Fibroblast of villous mesenchyme (primary cell): ENCODE measurements at places on chromosomes 1 and 21. TPM values are rescaled to one million over a fixed set of nuclear protein-coding genes. Genes with fewer than 3 reads are reported as not detected.
A peak's percentile ranks its signal among the peaks of the same experiment; 100 is the strongest.

The FAM110D gene
- total RNA-seq, result under 0.01 TPM in 1 of 2 replicates, not detected in the other

The SPRR2A gene
- not detected in 2 replicates for total RNA-seq

- no peak for DNase-seq
Observed at GRCh38 chr1:23168079-23168444, 594 bp downstream of the LUZP1 start.

DNA sequence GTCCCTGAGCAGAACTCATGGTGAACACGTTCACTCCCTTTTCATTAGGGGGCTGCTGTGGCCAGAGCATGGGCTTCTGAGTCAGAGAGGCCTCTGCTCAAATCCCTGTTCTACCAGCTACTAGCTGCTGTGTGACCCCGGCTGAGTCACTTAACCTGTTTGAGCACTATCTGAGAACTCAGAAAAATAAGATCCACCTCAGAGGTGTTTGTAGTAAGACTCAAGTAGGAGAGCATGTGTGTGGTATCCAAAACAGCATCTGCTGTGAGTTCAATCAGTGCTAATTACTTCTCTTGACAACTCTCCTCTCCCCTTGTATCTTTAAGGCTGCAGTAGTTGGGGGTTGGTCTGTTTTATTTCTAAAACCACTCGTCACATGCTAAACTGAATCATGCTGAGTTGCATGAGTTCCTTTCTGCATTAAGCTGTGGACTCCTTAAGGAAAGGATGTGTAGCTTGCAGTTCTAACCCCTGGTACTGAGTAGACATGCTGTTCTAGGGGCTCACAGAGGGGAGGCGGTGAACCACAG lies 39.7 kb upstream of the JUN start:
- peak; percentile 93 for DNase-seq

DNA sequence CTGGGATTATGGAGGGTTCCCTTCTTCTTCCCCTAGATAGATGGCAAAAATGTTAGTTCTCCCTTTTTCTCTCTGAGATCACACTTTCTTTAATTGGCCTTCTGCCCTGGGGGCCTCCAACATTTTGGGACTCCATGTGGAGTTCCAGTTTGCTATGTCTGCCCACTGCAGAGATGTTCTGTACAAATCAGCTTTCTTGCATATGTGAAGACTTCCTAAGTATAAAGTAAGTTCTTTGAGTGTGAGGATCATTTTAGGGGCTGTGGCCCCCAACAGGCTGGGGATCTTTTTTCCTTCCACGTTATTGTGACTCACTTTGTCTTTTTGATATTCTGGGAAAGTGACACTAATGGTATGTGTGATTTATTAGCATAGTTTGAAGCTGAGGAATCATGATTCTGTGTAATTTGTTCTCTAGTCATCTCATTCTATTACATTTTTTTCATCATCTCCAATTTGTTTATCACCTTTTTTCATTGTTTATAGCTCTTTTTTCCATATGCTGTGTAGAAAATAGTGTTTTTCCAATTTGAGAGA lies 48.2 kb downstream of the HHAT start:
- DNase-seq, result no peak

- DNase-seq, result no peak
Observed at GRCh38 chr21:45097827-45098387, 23.5 kb downstream of the ADARB1 start.

DNA sequence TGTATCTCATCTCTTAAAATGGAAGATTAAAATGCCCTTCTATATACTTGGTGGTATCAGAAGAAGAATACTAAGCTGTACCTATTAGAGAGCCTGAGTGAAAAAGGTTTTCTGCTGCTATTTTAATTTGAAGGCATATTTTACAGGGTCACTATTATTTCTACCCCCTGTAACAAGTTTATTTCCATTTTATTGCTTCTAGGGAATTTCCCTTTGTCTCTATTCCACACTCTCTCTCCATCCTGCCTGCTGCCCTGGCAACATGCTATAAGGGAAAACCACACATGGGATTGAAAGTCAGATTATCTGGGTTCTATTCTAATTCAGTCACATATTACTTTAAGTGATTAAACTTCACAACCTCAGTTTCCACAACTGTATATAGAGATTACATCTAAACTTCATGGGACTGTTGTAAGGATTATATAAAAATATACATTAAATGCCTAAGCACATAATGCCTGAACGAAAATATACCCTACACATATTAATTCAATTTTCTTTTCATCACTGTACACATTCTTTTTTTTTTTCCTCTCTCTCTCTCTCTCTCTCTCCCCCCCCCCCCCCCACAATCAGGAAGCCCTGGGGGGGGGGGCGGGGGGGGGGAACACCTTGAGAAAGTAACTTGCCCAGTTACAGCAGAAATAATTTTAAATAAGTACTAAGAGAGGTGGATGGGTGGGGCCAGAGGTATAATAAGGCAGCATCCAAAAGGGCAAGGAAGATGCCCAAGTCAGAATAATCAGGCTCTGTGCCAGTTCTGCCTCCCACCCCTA lies 51.5 kb downstream of the LUZP1 start:
- no peak for DNase-seq

The PRR9 gene
- under 0.01 TPM in 1 of 2 replicates, not detected in the other for total RNA-seq

- no peak for DNase-seq
Observed at GRCh38 chr1:5386371-5386770, 605.9 kb downstream of the NPHP4 start.

- no peak for DNase-seq
Observed at GRCh38 chr1:80989455-80989854, 811.3 kb upstream of the ADGRL2 start.

- no peak for DNase-seq
Observed at GRCh38 chr1:197330213-197330612, 62.2 kb downstream of the CRB1 start.

DNA sequence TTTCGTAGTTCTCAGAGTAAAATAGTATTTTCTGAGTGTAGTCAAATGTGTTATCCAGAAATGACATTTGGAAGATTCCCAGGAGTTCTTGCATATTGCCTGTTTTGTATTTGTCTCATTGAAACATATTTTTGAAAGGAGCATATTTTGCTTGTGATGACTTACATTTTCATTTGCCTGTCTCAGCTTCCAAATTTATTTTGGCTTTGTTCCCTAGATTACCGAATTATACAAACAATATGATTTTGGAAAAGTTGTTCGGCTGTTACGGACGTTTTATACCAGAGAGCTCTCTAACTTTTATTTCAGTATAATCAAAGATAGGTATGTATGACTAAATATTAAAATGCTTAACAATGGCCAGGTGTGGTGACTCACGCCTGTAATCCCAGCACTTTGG lies 46.0 kb downstream of the IARS2 start:
- DNase-seq, result no peak

DNA sequence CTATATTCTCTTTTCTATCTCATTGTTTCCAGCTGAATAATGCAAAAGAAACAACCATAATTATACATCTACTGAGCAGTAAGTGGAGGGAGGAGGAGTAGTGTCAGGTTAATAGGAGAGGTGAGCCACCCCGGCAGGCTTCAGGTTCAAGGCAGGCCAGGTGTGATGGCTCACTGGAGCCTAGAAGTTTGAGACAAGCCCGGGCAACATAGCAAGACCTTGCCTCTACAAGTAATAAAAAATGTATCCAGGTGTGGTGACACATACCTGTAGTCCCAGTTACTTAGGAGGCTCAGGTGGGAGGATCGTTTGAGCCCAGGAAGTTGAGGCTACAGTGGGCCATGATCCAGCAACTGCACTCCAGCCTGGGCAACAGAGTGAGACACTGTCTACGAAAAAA lies 1.9 kb upstream of the DIP2A start:
- no peak for DNase-seq

DNA sequence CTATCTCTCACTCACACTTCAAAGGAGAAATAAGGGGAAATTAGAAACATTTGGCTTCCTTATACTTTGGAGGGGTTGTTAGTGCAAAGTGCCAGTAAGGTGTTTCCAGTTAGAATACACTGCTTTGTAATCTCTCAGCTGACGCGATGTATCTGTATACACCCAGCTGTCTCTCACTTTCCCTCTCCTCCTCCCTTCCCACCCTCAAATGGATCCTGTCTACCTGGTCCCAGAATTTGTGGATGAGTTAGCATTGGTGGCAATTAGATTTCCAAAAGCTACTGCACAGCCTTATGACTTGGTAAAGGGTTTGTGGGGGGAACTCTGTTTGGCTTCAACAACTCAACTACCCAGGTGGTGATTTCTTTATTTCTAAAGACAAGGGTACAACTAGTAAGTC lies 10.5 kb downstream of the ATP1B1 start:
- no peak for DNase-seq

DNA sequence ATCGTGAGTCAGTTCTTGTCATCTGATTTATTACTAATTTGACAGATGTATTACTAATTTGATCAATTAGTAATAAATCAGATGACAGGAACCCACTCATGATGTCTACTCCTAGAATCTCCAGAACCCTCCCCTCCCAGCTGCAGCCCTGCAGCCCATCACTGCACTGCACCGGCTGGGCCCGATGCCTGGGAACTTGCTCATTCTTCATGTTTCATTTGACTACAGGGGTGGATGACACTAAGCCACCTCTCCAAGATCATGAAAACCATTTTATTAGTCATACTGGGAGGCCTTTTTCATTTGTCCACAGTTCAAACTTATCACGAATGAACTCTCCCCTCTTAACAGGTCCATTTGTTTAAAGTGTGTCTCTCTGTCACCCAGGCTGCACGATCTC lies 41.0 kb downstream of the KCNH1 start:
- no peak for DNase-seq

DNA sequence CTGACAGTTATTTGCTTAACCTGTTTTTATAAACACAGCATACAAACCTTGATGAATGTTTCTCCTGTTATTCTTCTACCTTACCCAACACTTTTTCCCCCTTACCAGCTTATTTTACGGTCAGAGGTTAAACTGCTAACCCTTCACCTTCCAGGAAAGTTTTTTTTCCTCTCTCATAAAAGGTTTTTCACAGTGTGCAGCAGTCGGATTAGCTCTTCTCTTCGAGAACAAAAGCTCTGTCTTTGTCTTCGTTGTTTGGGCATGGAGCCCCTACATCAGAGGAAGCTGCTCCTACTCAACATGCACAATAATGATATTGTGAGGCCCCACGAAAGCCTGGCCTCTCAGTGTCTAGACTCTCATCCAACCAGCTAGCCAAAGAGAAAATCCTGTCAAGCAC lies 42.0 kb downstream of the DENND1B start:
- no peak for DNase-seq

DNA sequence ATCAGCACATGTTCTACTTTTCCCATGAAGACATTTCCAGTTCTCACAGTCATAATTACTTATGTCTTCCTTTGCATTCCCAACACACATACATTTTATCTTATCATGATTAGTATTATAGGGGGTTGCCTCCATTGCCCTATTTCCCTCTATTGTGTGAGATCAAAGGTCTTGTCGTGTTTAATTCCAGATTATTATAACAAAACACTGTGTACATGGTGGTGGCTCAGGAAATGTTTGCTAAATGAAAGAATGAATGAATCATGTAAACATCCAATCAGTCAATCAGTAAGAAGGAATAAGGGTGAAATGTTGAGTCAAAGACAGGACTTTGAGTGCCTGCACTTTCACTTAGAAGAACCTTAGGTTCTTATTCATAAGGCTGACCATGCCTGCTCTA lies 376.0 kb downstream of the SMYD3 start:
- no peak for DNase-seq

GRCh38 chr1:231421546-231421970 lies 529 bp downstream of the EGLN1 start:
- peak; percentile 63 for DNase-seq

The KCNH1 gene
- 11.2 and 14.2 TPM in 2 replicates for total RNA-seq

DNA sequence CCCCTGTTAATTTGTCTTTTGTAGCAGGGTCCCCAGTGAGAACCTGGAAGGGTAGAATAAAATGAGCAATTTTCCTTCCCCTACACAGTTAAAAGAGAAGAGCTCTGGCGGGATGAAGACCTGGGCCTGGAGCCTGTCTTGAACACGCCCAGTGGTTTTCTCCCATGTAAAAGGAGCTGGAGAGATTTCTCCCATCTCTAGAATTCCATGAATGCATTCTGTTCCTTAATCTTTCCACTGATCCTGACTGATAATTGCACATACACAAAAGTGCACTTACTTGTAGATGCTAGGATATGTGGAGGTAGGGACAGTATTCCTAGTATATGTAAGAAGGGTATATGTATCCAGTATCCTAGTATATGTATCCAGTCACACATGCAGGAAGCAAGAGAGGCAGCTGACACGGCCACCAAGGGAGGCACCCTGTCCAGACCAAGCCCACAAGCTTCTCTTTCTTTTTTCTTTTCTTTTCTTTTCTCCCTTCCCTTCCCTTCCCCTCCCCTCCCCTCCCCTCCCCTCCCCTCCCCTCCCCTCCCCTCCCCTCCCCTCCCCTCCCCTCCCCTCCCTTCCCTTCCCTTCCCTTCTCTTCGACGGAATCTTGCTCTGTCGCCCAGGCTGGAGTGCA lies 11.9 kb upstream of the PKNOX1 start:
- no peak for DNase-seq

GRCh38 chr1:17632541-17633184 lies 93.2 kb downstream of the ARHGEF10L start:
- DNase-seq, result no peak
